ENCODE measurements at places on chromosomes 1 and 21.

DNA sequence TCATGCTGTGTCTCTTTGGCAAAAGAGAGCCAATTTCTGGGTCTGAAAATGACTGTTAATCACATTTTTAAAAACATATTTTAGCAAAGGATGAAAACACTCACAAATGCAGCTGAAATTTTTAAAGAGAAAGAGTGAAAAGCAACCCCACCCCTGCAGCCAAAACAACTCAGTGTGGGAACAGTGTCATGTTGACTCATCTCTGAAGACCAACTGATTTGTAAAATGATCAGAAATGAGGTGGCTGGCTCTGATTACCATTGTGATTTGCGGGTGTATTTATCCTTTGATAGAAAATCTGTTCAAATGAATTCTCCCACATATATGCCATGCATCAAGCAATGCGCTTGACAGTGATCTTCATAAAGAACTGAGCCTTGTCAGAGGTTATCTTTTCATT lies 287.0 kb upstream of the ESRRG start:
- DNase-seq = no peak

DNA sequence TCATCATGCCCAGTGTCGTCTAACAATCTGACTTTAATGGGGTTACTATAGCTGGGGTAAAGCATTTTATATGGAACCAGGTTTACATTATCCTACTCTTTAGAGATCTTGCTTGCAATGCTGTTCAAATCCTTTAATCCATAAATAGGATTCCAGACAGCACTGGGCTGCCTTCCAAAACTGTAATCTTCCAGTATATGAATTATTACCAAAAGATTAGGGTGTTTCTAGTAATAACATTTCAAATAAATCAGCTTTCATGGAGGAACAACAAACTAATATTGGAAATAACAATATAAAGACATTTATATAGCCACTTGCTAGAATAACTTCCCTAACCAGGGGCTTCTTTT lies 88.6 kb upstream of the PLXNA2 start:
- no peak for DNase-seq

DNA sequence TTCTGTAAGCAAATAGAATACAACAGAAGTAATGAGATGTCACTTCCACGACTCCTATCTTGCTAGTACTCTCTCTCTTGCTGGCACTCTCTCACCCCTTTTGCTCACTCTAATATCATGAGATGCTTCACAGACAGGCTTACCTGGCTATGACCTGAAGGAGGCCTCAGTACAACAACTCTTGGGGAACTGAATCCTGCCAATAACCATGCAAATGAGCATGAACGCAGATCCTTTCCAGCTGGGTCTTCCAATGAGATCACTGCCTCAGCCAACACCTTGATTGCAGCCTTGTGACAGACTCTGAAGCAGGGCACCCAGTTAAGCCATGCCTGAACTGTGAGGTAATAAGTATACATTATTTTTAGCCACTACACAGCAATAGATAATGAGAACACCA lies 53.1 kb upstream of the ADAR start:
- DNase-seq = no peak

DNA sequence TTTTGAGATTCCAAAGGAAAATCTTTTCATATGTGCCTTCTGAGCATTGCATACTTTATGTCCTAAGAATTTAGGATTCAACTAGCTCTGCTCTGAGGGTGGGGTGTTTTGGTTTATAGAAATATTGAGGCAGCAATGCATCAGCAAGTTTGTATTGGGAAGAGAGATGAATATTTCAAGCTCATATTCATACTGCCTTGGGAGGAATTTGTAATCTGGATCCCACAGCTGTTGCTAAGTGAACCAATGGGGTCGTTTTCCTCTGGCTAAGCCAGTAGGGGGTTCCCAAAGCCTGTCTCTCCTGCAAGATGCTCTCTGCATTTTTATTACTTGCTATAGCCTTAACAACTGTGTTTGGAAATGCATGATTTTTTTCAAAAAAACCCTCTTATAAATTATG lies 130.6 kb downstream of the SNX7 start:
- DNase-seq = no peak

DNA sequence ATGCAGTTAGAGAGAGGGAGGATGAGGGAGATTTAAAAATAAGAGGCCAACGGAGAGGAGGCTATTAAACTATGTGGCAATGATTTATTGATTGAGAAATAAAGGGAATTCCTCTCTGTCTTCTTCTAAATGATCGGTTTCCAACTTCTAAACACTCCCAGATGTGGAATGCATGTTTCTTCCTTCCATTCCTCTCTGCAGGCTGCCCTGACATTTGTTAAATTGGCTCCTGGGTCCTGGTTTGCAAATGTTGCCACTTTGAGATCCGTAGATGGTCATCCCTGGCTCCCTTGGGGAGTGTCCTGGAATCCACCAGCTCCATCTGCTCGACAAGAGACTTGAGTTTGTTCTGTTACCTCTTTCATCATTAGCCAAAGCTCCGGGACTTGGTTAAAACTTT lies 10.3 kb upstream of the C1orf198 start:
- no peak for DNase-seq

- DNase-seq = no peak
Observed at GRCh38 chr1:109089242-109090015, 1.1 kb upstream of the TMEM167B start.

GRCh38 chr1:208601561-208601960 lies 357.4 kb upstream of the PLXNA2 start:
- no peak for DNase-seq

DNA sequence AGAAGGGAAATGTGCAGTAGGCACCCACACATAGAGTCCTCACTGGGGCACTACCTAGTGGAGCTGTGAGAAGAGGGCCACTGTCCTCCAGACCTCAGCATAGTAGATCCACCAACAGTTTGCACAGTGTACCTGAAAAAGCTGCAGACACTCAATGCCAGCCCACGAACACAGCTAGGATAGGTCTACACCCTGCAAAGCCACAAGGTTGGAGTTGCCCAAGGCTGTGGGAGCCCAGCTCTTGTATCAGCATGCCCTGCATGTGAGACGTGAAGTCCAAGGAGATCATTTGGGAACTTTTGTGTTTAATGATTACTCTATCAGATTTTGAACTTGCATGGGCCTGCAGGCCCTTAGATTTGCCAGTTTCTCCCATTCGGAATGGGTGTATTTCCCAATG lies 299.4 kb upstream of the OLFM3 start:
- no peak for DNase-seq

DNA sequence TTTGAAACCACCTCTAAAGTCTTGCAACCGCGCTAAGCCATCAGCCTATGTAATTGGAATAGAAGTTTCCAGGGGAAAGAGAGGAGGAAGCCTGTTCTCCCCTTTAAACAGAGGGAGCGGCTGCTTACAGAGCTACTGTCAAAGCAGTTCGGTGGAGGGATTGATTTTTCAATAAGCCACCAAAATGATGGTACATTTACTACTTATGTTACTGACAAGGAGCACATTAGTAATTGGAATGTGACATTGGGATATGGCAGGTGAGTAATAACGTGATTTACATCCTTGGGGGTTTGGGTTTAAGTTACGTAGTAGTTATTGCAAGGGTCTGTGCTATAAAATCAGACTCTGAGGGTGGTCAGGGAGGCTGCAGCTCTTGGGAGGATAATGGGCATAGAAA lies 257.3 kb downstream of the KAZN start:
- no peak for DNase-seq

DNA sequence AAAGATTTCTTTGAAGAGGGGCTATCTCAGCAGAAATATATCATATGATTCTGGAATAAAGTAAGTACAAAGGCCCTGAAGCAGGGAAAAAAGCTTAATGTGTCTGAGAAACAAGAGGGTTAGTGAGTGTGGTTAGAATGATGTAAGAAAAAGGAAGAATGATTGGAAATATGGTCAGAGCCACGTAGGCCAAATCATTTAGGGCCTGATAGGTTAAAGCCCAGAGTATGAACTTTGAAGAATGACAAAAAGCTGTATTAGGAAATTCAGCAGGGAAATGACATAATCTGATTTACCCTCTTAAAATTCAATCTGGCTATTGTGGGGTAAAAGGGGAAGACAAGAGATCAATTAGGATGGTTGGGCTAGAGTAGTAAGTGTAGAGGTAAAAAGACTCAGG lies 69.0 kb upstream of the MUTYH start:
- DNase-seq = no peak

DNA sequence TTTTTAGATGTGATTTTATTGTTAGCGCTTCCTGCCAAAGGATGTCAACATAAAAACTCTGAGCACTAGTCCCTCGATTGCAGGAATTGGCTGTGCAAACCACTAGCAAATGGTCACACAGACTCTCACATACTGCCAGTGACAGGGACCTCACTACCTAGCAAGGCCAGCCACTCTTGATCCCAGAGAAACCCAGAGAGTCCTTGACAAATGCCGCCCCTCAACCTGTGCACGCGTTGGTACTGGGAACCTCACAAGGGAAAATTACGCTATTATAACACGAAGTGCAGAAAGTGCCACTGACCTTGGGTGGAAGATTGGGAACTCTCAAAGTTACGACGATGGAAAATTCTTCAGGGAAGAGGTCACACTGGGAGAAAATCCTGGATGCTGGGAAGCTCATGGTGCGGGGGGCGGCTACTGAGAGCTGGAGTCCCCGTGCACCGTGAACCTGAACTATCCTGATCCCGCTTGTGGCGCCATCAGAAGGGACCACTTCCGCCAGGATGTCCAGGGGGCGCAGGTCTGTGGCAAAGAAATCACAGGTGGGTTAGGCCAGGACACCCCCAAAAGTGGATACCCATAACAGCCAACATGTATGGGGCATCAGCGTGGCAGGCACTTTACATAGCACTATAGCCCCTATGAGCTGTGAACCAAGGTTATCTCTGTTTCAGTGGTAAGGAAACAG lies 5.9 kb upstream of the KRTAP10-4 start:
- DNase-seq = no peak

- no peak for DNase-seq
Observed at GRCh38 chr1:212702672-212703071, 3.0 kb upstream of the BATF3 start.

DNA sequence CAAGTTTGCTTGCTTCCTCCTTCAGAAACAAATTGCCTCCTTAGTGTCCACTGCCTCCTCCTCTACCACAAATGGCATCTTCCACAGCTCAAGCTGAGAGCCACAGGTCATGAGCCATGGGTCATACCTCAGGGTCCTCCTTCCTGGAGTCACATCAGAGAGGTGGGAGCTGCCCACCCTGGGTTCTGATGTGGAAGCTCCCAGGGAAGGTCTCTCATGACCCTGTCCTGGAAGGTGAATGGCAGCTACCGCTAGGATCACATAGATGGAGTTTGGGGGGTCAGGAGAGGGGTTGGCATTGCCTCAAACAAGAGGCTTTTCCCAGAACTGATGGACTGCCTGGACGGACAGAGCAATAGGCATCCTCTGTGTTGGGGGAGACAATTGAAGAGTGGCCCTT lies 321.4 kb downstream of the MATN1 start:
- DNase-seq = no peak

Measured in WTC11 (cell line).